ENCODE measurements at places on chromosomes 7 and 10.

DNA sequence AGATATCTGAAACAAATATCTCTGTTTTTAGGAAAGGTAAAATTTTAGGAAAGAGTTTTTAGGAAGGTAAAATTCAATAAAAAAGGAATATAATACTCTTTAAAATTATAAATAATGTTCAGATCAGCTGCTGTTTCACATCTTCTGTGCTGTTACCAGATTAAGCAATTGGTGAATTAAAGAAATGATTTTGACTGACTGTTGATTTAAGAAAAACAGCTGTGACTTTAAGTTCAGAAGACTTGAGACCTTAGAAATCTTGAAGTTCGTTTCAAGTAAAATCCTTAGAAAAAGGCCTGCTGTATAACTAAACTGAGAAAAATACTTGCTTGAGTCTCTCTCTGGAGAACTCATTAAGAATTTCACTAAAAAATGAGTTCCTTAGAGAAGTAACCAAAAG lies 250.6 kb downstream of the DOCK4 start:
- no peak for DNase-seq

DNA sequence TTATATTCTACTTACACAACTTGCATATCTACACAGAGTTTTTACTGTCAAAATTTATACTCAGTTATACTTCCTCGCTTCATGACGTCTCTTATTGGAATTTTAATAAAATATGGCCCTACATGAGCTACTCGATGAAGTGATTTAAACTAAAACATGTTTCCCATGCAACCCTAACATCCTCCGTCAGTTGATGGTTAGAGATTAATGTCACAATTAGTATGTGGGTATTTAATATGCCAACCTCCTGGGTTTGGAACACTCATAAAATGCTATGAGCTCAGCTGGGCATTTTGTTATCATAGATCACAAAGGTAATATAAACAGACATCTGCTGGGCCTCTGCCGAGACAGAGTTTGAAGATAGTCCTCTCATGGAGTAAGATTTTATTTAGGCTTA lies 66.5 kb downstream of the GNAT3 start:
- no peak for DNase-seq

- DNase-seq: no peak
Measured at GRCh38 chr10:118907051-118907450, 122.5 kb upstream of the NANOS1 start.

DNA sequence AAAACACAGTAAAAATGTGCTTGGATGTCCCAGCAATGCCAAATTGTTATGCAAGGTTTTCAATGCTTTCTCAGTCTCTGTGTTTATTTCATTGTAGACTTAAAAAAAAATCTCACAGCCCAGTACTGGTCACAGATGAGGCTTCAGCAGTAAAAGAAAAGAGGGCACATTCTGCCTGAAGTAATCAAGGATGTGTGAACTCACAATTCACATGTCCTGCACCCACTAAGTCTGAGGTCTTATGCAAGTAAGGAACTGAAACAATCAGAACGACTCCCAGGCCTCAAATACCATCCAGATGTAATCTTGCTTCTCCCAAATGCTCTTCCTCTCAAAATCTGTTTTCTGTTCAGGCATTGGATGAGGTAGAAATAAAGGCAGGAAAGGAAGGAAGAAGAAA lies 33.7 kb downstream of the ADRB1 start:
- DNase-seq: no peak

DNA sequence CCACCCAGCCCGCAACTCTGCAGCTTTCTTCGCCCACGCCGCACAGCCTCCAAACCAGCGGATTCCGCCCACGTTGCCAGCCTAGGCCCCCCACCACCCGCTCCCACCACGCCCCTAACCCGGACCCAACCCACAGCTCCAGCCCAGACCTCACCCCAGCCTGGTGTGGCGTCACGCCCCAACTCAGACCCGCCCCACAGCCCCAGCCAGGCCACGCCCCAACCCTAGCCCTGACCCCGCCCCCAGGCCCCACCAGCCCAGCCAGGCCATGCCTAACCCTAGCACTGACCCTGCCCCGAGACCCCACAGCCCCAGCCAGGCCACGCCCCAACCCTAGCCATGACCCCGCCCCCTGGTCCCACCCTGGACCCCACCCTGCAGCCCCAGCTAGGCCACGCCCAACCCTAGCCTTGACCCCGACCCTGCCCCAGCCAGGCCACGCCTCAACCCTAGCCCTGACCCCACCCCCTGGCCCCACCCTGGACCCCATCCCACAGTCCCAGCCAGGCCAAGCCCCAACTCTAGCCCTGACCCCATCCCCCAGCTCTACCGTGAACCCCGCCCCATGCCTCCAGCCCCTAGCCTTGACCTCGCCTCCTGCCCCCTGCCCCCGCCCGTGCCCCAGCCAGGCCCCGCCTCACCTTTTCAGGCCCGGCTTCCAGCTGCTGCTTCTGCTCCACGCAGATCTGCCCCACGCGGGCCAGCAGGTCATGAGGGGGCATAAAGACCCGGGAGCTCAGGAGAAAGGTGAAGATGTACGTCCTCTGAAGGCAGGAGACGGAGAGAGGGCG lies 64.0 kb downstream of the RASGEF1A start:
- no peak for DNase-seq

DNA sequence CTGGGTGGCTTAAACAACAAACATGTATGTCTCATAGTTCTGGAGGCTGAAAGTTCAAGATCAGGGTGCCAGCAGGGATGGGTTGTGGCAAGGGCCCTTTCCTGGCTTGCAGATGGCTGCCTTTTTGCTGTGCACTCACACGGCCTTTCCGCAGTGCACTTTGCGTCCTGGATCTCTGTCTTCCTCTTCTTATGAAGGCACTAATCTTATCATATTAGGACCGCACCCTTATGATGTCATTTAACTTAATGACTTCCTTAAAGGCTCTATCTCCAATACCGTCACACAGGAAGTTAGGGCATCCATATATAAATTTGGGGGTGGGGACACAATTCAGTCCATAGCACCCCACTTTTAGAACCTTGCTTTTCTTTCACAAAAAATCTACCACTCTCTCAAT lies 255.2 kb downstream of the SNX13 start:
- no peak for DNase-seq

GRCh38 chr7:123994449-123994848 lies 38.4 kb downstream of the TMEM229A start:
- no peak for DNase-seq

GRCh38 chr10:104096692-104097091 lies 11.0 kb upstream of the COL17A1 start:
- DNase-seq: no peak

DNA sequence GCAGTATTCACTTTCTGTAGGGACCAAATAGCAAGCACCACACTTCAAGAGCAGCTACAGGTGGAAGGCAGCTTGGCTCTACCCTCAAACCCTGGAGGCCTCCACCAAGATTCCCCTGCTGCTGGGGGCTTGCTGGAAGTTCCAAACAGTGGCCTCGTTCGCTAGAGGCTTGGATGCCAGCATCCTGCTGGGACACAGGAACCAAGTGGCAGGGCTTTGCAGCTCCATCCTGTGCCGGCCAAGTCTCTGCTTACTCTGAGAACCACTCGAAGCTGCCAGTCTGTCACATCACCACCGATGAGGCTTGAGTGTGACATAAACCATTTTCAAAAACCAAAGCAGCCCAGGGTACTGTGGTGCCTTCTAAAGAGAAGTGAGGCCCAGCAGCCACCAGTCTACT lies 69.2 kb upstream of the UNC5B start:
- no peak for DNase-seq

- DNase-seq: no peak
Measured at GRCh38 chr7:106365252-106366005, 80.6 kb upstream of the NAMPT start.

GRCh38 chr10:121332829-121333765 lies 265.1 kb downstream of the FGFR2 start:
- no peak for DNase-seq

DNA sequence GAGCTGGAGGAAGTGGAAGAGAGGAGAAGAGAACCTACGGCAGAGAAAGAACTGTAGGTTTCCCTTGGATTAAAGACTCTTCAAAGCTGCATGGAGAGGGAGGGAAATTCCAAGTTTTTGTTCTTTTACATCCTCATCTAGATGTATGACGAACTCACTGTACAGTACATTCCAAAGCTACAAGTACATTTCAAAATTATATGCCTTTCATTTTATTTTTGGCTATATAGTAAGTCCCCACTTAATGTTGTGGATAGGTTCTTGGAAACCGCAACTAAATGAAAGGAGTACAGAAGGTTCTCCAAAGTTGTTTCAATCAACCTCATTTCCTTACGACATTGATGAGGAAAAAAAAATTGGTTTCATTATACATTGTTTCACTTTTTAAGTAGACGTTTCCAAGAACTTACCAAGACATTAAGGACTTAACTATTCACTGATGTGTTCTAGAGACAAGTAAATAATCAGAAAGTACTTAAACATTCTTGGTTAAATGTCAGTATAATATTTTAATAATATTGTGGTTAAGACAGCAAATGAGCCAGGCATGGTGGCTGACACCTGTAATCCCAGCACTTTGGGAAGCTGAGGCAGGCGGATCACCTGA lies 16.1 kb upstream of the JMJD1C start:
- DNase-seq: no peak

Measured in fibroblast of skin of abdomen (primary cell).